ENCODE measurements at places on chromosomes 13 and 19.

DNA sequence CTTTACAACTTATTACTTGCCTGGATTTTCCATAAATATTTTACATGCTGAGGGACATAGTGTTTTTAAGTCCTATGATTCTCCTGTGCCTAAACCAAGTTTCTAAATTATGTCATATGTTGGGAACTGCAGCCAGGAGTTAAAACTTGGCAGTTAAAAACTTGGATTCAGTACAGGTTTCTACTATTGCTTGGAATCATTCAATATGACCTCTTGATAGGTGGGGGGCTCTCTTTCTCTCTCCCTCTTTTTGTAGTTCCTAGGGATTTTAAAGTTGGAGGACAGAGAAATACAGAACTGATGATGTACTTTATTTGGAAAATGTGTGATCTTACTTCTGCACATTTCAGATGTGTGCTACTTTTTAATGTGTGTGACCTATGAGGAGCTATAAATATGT is 4.7 kb downstream of the CSNK1A1L start:
- no peak for DNase-seq

DNA sequence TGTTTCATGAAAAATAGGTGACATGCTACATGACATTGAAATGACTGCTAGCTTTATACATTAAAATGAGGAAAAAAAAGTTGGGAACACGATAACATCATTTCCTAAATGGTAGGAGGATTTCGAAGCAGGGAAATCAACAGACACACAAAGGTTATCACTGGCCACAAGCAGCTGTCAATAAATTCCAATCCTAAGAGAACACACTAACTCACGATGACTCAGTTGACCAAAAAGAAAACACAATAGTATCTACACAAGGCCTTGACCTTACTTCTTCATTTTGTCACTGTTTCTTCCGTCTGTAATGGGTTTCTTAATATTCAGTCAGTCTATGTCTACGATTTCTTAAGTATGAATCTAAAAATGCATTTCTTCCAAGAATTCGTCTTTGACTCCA is 36.5 kb downstream of the STARD13 start:
- no peak for DNase-seq

- no peak for DNase-seq
Measured at GRCh38 chr19:7562646-7563393, 27.3 kb downstream of the PNPLA6 start.

DNA sequence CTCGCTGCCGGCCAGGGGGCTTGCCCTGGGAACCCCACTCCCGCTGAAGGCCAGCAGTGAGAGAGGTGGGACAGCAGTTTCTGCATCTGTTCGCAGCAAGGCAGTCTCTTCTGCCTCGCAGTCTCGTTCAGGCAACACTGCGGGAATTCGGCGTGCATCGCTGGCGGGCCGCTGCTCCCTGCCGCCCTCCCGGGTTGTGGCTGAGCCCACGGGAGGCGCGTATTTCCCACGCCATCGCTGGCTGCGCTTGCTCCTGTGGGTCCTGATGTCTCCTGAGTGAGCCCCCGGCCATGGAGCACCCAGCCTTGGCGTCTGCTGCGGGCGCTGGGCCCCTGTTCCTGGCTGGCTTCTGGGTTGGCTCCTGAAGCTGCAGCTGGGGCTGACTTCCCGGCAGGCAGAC is 227.9 kb downstream of the TEX29 start:
- DNase-seq = no peak

- DNase-seq = no peak
Measured at GRCh38 chr13:39419068-39419467, 183.9 kb downstream of the LHFPL6 start.

GRCh38 chr13:49329831-49330545 is 82.3 kb downstream of the CDADC1 start:
- no peak for DNase-seq

- peak; percentile 71 for DNase-seq
Measured at GRCh38 chr13:40553356-40553755, 113.1 kb downstream of the FOXO1 start.

DNA sequence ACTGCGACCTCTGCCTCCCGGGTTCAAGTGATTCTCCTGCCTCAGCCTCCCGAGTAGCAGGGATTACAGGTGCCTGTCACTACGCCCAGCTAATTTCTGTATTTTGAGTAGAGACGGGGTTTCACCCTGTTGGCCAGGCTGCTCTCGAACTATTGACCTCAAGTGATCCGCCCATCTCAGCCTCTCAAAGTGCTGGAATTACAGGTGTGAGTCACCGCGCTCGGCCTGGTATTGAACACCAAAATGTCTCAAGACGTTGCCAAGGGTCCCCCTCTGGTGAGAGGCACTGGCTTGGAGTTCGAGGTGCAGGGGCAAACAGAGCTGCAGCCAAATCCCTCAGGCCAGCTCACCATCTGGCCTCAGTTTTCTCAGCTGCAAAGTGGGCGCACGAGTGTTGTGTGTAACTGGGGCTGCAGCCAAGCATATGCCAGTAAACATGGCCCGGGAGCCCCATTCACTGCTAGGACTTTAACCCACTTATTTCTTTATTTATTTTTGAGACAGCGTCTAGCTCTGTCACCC is 8.0 kb downstream of the TJP3 start:
- DNase-seq = no peak

GRCh38 chr19:29758863-29759262 is 43.8 kb upstream of the C19orf12 start:
- DNase-seq = no peak

DNA sequence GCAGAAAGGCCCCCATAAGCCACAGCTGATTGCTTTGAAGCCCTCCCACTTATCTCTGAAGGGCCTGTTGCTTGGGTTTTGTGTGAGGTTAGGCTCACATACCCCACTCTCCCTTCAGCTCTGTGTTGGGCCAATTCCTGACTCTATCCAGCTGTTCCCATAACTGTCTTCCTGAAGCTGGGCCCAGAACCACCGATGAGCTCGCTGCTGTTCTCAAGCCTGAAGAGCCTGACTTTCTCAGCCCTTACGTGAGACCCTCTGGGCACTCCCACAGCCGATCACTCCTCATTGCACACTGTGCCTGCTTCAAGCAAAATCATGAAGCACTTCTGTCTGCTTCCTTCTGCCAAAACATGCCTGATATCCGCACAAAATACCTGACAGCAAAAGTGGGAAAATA is 124.1 kb downstream of the CRYL1 start:
- no peak for DNase-seq

GRCh38 chr13:93262729-93263345 is 36.2 kb downstream of the GPC6 start:
- DNase-seq = no peak

DNA sequence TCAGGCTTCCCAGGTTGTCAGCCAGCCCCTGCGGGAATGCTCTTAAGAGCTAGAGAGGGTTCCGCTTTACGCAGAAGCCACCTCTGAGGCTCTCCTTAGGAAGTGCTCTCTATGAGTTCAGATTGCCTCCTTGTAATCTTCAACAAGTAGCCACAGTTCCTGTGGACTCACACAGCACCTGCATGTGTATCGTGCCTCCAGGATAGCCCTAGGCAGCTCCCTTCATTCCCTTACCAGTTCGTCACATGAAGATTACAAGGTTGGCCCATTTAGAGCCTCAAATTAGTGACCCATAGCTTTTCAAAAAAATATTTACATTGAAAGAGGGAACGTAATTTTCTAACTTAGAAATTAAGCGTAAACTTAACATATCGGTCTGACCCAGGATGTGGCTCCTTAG is 284.3 kb downstream of the MTUS2 start:
- DNase-seq = no peak

DNA sequence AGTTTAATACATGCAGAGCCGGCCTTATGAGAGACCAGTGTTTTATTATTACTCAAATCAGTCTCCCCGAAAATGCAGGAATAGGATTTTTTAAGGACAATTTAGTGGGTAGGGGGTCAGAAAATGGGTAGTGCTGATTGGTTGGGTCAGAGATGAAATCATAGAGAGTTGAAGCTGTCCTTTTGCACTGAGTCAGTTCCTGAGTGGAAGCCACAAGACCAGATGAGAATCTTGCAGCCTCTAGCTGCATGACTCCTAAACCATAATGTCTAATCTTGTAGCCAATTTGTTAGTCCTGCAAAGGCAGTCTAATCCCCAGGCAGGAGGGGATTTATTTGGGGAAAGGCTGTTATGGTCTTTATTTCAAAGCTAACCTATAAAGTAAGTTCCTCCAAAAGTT is 1163.9 kb downstream of the DIAPH3 start:
- no peak for DNase-seq

GRCh38 chr13:39527961-39528660 is 74.9 kb downstream of the LHFPL6 start:
- DNase-seq = peak; percentile 45

DNA sequence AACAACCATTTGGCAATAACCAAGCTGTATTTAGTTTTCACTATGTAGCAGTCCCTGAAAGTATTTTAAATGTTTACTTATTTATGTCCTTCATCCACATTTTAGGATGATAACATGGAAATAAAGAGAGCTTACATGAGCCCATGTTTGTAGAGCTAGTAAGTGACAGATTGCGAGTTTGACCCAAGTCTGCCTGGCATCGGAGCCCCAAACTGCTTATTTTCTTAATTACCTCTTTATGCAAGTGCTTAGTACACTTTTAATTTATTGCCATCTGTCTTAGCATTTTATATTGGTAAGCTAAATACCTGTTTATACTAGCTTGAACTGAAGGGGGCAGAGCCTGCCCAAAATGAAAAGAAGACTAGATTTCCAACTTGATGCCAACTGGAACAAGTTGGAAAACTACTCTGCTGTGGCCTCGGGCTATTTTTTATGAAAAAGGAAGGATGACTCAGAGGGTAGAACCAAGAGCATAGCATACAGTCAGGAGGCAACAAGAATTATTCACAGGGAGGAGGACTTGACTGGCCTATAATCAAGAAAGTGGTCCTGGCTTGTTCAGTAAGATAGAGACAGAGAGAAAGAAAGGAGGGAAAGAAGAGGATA is 150.2 kb downstream of the NDFIP2 start:
- peak; percentile 12 for DNase-seq

- no peak for DNase-seq
Measured at GRCh38 chr19:27972291-27973040, 1240.5 kb downstream of the UQCRFS1 start.

DNA sequence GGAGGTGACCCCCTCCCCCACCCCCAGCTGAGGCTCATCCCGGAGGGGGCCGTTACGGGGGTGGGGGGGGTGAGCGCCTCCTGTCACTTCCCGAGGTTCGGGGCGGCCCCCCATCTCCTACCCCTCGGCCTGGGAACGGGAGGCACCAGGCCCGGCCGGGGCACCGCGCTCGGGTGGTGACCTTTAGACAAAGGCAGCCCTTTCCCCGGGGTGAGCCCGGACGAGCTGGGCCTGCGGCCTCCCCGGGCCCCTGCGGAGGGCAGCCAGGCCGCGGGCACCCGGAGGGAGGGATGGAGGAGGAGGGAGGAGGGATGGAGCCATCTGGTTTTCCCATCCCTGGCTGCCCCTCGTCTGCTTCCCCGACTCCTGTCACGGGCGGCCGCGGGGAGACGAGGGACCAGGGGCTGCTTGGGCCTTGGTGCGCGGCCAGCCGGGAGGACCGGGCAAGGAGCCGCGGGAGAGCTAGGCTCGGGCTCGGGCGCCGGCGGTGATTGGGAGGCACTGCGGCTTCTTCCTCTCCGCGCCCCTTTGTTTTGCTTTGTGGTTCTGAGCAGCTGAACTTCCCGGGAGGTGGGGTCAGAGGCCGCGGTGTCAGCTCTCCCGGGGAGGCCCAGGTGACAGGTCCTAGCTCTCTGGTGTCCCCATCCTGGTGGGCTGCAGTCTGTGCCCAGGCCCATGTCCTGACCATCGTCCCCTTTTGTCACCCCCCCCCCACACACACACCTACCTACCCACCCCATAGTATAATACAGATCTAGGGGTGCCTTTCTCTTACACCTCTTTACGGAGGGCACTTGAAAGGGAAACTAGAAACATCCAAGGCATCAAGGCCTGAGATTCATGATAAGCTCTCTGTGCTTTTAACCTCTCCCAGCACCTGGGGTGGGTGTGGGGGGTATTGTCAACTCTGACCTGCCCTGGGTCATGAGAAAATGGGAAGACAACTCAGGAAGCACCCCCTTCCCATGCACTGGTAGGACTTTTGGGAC is 1.3 kb downstream of the BICRA start:
- no peak for DNase-seq

- no peak for DNase-seq
Measured at GRCh38 chr13:49454388-49455006, 10.4 kb downstream of the SETDB2 start.

- no peak for DNase-seq
Measured at GRCh38 chr13:98098516-98098915, 44.4 kb upstream of the FARP1 start.

GRCh38 chr19:18733196-18733647 is 49.7 kb downstream of the CRTC1 start:
- DNase-seq = peak; percentile 52

GRCh38 chr13:45508776-45509175 is 44.0 kb downstream of the COG3 start:
- DNase-seq = no peak

DNA sequence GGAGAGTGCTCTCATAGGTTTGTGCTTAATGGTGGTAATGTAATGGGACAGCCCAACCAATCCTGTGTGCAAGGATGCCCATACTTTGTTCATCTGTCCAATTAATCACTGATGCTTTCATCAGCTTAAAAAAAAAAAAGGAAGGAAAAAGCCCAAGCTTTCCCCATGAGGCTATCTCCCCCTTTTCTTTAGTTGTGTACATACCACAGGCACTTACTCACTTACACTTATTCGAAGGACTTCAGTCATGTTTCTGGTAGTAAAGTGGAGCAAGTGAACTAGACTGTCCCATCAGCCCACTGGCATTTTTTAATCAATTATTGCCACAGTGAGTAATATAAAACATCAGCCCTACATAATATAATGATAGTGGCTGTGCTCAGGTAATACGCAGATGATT is 183.5 kb upstream of the UFM1 start:
- DNase-seq = no peak

GRCh38 chr19:36686365-36687213 is 823 bp upstream of the ZNF567 start:
- DNase-seq = no peak

DNA sequence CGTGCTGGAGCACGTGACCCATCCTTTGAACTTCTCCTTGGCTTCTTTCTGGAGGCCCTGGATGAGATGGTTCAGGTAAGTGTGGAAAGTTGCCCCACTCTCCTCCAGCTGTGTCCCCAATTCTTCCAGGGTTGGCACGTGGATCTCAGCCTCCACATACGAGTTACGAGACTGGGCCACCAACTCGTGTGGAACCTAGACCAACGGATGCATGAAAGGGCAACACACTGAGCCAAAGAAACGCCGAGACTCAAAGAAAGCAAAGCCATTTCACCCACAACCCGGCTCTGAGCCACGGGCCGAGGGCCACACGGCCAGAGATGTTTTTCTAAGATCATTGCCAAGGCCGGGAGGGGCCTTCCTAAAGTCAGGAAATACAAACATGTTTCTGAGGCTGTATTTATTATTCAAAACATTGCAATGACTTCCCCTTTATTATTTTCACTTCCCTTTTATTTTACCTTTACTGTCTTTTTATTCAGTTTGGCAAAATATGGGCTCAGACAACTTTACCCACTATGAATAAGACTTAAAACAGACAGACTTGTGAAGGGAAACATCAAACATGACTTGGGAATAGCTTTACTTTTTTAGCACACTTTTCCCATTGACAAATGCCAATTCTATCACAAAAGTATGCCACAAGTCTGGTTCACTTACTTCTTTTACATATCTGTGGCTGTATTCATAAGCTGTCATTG is 94.6 kb downstream of the KL start:
- no peak for DNase-seq

- DNase-seq = no peak
Measured at GRCh38 chr19:2798733-2799132, 13.4 kb downstream of the THOP1 start.

- DNase-seq = no peak
Measured at GRCh38 chr19:6886277-6886897, 992 bp upstream of the ADGRE1 start.
